Stimulated activated CD4-positive, alpha-beta T cell treated with anti-CD3 and anti-CD28 coated beads, Interleukin-1b, Interleukin-23, amount 100 ng/mL, for 4 hours (primary cell): ENCODE measurements at places on chromosomes 4 and X.

DNA sequence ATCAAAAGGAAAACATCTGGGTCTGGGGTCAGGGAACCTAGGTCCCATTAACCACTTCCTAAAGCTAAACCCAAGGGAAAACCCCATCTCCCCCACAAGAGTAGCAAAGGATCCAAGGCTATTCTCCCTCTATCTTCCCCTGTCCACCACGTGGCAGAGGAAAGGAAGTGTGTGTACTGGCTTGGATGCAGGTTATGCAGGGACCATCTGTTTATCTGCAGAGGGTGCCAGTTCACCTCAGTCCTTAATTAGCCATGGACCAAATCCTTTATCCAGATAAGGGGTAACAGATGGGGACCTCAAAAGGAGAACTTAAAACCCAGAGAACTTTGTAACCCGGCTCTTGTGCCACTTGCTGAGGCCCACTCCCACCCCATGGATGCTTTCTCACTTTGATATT, 135.3 kb downstream of the ZNF518B start:
- DNase-seq = no peak

DNA sequence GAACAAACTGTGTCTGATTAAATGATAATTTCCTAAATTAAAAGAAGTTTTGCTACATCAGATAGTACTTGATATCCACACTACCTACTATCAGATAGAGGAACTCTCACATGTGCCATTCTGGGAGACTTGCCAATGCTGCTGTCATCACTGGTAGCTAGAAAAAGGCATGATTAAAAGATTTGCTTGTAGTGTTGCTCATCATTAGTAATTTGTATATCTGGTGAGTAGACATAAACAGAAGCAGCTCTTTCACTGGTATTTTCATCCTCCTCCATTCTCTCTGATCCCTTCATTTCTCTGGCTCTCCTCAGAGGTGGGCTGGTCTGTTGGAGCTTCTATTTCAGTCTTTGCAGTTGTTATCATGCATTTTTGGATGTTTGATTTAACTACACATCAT, 56.0 kb downstream of the SPRY1 start:
- DNase-seq = no peak

GRCh38 chrX:105821471-105822121, 743 bp upstream of the NRK start:
- no peak for DNase-seq

DNA sequence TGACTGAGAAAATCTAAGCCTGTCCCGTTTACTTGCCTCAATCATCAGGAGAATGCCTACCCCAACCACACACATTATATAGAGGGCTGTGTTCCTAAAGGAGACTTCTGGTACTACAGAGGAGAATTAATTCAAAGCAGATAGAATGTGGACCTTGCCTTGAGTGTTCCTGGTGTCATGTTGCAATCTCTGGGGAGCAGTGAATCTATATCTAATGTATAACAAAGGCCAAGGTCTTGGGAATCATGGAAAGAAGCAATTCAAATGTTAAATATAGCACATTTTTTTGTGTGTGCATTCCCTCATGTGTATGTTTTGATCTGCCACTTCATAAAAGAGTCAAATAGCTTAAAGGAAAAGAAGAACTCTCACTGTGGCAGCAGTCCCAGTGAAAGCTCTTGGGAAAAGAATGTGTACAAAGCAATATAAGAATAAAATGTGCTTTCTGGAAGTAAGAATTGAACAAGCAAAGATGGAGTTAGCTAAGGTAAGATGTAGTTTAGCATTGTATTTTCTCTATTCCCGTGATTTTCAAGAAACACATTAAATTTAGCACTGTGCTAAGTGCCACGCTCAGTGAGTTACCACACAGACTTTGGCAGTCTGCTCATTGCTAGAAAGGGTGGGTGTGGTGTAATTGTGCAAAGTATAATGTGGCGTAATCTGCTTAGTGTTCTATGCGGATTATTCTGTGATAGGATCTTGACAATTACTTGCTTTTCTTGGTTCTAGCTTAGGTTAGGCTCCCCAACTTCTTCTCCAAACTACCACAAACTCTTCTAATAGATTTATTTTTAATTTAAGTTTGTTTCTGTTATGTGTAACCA, 13.7 kb downstream of the ADH6 start:
- DNase-seq = no peak

DNA sequence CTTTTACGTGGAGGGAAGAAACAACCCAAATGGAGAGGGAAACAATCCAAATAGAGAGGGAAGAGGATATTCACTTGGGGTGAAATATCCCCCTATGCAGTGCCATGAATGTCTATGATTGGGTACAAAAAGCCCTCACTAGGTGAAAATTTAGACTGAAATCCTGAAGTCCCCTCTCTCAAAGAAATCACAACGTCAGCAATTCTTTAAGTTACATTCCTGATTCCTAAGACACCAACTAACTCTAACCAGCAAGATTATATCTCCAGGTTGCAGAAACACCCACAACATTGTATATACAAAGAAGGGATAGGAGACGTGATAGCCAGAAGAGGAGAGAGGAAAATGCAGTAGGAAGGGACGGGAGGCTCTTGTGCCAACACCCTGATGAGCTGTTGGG, 374.3 kb downstream of the DCAF12L2 start:
- DNase-seq = no peak

- DNase-seq = no peak
These were observed at the start of gene DMP1 for GRCh38 chr4:87649980-87650379. Gene DMP1 (plus strand): TSS chr4:87650280. CDS start chr4:87656493, 6,213 bp downstream.

DNA sequence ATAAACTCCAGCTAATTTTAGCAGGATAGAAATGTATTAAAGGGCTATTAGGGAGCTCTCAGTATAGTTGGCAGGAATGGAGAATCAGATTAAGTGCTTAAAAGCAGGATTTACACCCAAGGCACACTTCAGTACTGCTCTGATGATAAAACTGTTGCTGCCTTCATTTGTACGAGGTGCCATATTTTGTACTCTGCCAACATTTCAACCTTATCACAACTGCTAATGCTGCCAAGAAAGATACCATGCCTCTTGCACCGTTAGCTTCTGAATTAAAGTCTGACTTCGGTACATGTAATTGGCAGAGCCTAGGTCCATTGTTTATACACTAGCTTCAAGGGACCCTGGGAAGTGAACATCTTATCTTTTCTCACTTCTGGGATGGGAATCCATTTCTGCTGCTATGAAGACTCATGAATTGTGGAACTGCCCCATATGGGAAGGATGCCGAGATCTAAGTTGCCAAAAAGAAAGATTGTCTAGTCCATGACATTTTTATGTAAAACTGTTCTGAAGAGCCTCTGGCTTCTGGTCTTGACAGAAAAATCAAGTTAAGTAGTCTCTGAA, 624.0 kb upstream of the IGFBP7 start:
- no peak for DNase-seq

DNA sequence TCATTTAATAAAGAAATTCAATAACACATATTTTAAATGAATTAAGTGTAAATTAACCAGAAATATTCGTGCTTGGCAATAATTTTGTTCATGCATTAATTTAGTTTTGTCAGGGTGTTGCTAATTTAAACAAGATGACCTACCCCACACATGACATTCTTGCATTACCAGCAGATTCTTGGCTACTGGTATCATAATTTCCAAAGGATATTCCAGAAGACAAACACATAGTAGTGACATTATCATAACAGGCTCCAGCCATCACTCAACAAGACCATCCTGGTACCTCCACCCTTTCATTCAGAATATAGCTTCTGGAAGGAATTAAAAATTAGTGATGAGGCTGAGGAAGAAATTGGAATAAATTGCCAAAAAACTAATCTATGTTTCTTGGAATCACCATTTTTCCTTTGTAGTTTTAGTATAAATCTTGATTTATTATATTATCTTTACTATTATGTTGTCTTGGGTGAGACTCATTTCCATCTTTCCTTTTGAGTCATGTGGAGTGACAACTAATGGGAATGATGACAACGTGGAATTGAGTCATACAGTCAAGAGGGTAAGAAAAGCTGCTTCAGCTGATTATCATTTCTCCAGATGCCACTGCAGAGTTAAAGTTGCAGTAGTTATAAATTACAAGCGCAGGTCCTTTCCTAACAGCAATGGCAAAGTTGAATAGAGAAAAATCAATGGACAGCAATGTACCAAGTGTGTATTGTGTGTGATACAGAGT, 30.9 kb upstream of the HHIP start:
- DNase-seq = no peak

GRCh38 chr4:68864438-68865187, 48.8 kb downstream of the UGT2B10 start:
- no peak for DNase-seq
